ENCODE measurements at places on chromosomes 3 and 15.

DNA sequence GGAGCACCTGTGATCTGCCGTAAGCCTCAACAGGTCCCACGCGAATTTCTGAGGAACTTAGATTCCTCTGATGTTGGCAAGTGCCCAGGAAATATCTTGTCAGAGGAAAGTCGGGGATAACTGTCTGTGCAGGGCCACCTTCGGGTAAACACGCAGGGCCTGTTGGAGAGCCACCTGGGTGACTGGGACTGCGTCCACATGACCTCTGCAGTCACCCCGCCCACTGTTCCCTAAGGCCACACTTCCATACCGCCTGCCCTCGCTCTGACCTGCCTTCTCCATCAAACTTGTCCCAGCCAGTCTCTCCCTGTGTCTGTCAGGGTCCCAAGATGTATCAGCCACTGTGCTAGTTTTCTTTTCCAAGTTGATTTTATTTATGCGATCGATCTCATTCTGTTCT is 28.7 kb downstream of the BFSP2 start:
- no peak for DNase-seq

DNA sequence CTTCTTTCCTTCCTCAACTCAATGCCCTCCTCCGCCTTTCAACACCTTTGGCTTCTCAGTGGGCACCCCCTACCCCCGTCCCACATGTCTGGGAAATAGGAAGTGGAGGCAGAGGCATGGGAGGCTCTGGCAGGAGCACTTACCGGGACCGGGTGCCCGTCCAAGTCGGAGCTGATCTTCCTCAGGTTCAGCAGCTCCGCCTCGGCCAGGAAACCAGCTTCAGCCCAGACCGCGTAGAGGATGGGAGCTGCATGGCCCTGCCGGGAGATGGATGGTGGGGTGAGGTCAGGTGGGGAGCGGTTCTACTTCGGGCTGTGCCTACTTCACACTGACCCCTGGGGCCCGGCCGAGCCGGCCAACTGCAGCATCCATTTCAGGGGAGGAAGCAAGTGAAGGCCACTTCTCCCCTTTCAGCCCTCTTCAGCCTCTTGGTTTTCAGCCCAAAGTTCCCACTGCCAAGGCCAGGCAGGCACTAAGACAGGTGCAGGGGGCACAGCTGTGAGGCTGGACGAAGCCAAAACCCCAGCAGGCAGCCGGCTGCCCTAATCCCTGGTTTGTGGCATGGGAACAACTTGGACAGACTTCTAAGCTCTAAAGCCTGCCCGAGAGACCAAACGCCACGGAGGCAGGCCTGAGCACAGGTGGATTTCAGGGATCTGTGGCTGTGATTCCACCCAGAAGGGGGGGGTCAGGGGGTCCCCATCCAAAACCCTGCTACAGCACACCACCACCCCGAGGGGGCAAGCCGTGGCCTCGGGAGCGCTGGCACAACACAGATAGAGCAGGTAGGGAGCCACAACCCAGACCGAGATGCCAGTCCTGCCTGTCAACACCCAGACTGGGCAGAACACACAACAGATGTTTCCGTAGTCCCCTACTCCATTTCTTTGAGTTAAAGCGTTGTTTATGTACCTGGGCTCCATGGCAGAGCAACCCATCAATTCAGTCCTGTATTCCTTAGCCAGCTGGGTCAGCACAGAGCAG is 14.5 kb downstream of the TKT start:
- no peak for DNase-seq

GRCh38 chr3:23900744-23901143 is 16.0 kb downstream of the NKIRAS1 start:
- no peak for DNase-seq

DNA sequence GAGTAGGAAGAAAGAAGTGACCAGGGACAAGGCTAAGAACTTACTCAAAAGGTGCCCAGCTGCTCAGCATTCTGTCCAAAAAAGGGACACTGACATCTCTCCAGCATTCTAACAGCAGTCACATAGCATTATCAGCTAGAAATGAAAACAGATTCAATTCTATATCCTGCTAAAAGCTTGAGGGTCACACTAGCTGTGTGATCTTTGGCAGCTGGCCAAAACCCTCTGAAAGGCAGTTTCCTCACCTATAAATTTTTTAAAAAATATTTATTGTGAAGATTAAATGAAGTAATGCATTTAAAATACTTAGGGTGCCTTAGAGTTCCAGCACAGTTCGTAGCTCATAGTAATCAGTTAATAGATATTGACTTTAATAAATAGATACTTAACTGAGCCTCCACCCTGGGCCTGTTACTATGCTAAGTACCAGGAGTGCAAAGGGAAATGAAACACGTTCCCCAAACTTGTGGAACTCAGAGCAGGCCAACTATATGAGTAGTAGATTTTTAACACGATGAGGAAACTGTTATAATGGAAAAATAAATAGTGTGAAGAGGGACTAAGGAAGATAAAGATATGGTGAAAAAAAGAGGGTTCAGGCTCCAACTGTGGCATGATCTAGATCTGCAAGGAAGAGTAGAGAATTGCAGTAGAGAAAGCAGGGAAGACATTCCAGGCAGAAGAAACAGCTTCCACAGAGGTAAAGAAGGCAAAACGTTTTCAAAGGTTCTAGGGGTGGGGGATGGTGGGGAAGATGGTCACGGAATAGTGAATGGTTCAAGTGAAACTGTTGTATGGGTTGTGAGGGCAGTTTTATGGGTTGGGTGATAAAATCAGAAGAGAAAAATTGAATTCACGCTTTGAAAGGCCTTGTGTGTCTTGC is 11.4 kb downstream of the CD86 start:
- no peak for DNase-seq

DNA sequence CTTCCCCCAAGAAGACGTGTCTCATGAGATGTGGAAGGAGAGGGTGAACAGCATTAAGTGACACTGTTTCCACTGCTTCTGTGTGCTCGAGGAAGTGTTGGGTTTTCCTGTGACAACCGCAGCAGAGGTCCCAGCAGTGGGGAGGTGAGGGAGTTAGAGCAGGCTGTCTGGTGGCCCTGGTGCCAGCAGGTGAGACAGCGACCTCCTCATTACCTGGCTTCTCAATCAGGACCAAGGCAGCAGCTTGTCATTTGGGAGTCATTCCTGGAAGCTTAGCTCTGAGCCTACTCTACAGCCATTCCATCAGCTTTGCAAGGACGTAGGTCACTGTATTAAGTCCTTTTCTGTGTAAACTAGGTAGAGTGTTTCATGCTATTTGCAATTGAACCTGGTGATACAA is 63.3 kb upstream of the RGMA start:
- peak; percentile 59 for DNase-seq

DNA sequence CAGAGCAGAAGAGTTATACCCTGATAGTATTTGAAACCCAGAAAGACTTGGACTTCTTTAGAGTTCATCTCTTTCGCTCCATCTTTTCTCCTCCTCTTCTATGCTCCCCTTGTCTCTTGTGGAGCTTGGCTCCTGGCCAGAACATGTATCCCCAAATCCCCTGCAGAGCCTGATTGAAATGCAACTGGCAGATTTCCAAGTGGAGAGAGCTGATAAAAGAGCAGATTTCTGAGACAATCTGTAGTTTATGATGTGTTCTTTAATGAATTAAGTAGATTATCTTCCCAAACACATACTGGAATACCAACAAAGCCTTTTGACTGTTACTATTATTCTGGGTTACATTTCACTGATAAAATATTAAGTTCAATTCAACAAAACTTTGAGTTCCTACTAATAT is 33.4 kb downstream of the UNC13C start:
- DNase-seq = no peak

GRCh38 chr3:16229681-16230080 is 35.1 kb downstream of the DPH3 start:
- DNase-seq = no peak

- DNase-seq = no peak
Observed at GRCh38 chr3:50523279-50523811, 19.9 kb upstream of the CACNA2D2 start.

DNA sequence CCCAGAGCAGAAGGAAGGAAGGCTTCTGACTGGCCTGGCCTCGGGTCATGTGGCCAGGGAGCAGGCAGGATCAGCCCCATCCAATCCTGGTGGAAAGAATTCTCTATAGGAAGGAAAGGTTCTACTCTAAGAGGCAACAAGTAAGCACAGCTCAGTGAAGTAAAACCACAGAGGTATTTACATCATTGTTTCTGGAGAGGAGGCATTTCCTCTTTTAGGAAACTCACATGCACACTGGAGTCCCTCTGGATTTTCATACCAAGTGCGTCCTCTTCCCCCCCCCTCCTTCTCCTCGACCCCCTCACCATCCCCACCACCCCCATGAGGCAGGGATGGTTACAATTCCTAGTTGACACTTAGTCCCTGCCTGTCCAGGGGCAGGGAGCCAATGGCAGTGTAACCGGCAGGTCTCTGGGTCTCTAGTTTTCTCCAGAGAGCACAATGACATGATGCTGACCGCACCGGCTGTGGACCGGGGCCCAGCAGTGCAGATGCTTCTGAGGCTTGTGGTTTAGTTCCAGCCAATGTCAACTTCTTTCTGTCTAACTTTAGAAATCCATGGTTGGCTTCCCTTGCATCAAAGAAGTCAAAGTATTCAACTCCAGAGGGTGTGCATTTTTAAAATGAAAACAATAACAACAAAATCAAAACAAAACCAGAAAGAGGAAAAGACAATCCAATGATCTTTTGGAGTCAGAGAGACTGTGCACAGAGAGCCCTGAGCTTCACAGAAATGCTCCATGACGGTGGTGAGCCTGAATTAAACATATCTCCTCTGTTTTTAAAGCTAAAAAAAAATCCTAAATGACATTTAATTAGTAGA is 230.3 kb upstream of the TLE3 start:
- peak; percentile 33 for DNase-seq

DNA sequence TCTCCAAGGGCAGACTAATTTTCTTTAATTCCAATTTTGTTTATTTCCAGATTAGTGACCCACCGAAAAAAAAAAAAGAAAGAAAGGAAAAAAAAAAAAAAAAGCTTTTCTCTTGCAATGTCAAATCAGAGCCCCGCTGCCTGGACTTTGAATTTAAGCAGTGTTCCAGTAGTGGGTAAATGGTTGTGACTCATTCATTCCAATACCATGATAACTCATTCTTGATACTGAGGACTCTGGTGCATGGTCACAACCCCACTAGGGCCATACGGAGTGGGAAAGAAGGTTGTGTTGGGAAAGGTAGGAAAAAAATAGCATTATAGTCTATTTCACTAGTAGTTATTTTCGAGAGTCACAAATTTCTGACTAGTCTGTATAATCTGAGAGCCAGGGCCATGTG is 59.1 kb upstream of the COL8A1 start:
- DNase-seq = no peak

DNA sequence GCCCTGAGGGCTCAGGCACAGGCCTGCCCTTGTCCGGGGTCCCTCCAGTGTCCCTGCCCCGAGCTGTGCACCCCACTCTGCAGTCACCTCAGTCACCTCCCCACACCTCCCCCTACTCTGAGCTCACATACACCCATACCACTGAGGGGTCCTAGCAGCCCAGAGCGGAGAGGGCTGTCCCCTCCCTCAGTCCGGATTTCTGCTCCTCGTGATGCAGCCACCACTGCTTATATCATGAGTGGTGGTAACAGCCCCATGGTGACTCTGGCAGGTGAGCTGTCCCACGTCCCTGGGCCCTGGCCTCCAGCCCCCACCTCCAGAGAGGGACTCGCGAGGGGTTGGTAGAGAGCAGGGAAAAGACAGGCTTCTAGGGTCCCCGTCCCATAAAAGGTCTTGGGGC is 8.0 kb downstream of the CSPG4 start:
- no peak for DNase-seq

DNA sequence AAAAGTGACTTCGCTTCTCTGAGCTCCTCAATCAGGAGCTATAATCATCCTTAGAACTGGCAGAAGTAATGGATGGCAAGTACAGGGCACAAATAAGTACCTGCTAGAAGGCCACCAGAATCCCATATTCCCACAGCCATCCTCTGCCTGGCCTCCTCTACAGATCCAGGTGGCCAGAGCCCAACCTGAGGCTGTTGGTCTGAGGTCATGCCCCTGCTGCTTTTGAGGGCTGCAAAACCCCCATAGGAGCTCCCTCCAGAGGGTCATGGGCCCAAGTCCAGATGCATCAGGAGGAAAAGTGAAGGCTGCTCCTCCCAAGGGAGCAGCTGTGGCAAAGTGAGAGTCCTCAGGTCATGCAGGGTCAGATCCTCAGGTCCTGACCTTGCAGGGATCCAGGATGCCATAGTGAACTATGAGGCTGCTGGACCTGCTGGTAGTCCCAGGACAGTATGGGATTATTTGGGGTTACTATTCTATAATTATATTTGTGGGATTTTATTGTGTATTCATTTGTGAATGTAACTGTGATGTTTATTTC is 3.0 kb upstream of the PLCD1 start:
- no peak for DNase-seq

DNA sequence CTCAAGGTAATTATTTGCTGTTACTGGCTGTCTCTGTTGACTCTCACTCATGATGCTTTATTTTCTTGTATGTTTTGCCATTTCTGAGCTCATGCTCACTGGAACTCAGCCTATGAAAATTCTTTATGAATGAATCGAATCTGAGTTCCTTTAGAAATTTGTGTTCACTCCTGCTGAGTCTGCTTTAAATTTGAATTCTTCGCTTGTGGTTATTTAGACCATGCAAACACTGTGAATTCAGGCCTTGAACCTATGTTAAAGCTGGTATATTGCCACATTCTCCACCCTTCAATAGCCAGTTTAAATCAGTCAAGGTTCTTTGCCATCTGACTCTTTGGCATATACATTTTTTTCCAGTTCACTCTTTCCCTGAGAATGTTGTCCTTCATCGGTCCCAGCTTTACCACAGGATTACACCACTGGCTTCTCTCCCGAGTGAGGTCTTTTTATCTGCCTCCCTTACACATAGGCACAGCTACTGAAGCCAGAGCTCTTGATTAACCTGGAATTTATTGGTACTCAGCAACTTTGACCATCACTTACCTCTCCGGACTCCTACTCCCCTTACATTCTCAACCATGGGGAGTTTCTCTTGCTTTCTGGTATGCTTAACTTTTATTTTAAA is 400.6 kb downstream of the VPS13C start:
- DNase-seq = no peak

- no peak for DNase-seq
Observed at GRCh38 chr3:174193604-174194003, 665.5 kb upstream of the NAALADL2 start.

- DNase-seq = no peak
Observed at GRCh38 chr3:71657831-71658530, 67.2 kb downstream of the EIF4E3 start.

- no peak for DNase-seq
Observed at GRCh38 chr15:76343313-76343996, 6.9 kb downstream of the ISL2 start.
